ENCODE measurements at places on chromosomes 1 and 21. TPM values are rescaled to one million over a fixed set of nuclear protein-coding genes. Genes with fewer than 3 reads are reported as not detected.

Gene DIO1
- total RNA-seq = not detected

Gene KRTAP13-2
- total RNA-seq = not detected

Gene OR2T11
- total RNA-seq = not detected

Gene RGS18
- total RNA-seq = 1.1 TPM

Gene DAB1
- 2.0 TPM for total RNA-seq

Gene RHEX
- total RNA-seq = 0.24 TPM

Gene TEX38
- 0.24 TPM for total RNA-seq
